ENCODE measurements at places on chromosomes 5 and 9. TPM values are rescaled to one million over a fixed set of nuclear protein-coding genes. Genes with fewer than 3 reads are reported as not detected.

Gene THBS4
- 3.0 TPM for total RNA-seq

Gene GNA14
- 10.6 TPM for total RNA-seq

Gene GPR150
- not detected for total RNA-seq

Gene CDKN2AIPNL
- 26.2 TPM for total RNA-seq

Gene ZNF366
- total RNA-seq: 23.3 TPM

Gene BRD3
- total RNA-seq: 56.2 TPM

Gene SLC35D2
- 27.2 TPM for total RNA-seq

Gene ADAMTSL2
- total RNA-seq: 5.9 TPM

- DNase-seq: peak; percentile 63
- H3K36me3 ChIP-seq: no peaks in the 10 kb centered on the region
- H3K27me3 ChIP-seq: no peaks in the 10 kb centered on the region
Measured at GRCh38 chr5:59367791-59368394, 525.6 kb downstream of the PDE4D start.

- no peak overlapping the region for H3K27ac ChIP-seq
- no peak for DNase-seq
- H3K27me3 ChIP-seq: no peaks in the 10 kb centered on the region
Measured at GRCh38 chr5:115317320-115317719, 20.9 kb upstream of the CCDC112 start.

- no peaks in the 10 kb centered on the region for H3K36me3 ChIP-seq
- no peak overlapping the region for H3K4me3 ChIP-seq
- peaks cover 4% of the 10 kb centered on the region for H3K4me1 ChIP-seq
Measured at GRCh38 chr5:177179431-177179830, 45.9 kb downstream of the NSD1 start.

- peaks cover 45% of the 10 kb centered on the region for H3K4me1 ChIP-seq
- DNase-seq: no peak
- peaks cover 3% of the 10 kb centered on the region for H3K36me3 ChIP-seq
- no peak overlapping the region for H3K27ac ChIP-seq
- no peak overlapping the region for H3K4me3 ChIP-seq
Measured at GRCh38 chr9:14279671-14280070, 34.3 kb downstream of the NFIB start.

DNA sequence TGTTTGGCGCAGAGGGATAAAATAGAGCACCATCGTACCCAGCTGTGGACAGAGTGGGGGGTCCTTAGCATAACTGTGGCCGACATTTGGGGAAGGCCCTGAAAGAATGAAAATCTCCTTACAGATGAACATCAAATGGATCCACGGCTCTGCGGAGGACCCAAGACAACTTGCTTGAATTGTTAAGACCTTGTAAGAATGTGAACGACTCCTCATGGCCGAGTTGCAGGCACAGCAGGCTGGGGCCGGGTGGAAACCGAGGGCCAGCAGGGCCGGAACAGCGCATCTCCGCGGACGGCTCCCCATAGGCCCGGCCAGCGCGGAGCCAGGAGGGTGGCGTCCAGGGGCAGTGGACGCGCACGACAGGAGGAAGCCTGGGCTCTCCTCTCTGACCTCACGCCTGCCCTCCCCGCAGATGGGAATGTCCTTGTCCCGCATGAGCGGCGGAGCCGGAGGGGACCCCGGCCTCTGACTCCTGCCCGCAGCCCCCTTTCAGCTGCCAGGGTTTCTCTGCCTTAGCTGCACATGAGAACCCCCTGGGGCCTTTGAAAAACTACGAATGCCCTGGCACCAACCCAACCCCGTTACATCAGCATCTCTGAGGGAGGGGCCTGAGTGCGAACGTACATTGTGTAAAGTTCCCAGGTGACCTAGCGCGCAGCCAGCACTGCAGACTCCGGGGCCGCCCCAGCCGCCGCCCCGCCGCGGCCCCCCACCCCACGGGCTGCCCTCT, 36.2 kb upstream of the PTCH1 start:
- no peak overlapping the region for H3K27ac ChIP-seq
- peak overlapping the region; percentile 48 for H3K4me3 ChIP-seq
- H3K36me3 ChIP-seq: peaks cover 5% of the 10 kb centered on the region
- peak; percentile 21 for DNase-seq
- H3K4me1 ChIP-seq: peaks cover 8% of the 10 kb centered on the region

- H3K4me1 ChIP-seq: peaks cover 4% of the 10 kb centered on the region
- no peak overlapping the region for H3K4me3 ChIP-seq
- H3K27ac ChIP-seq: no peak overlapping the region
- DNase-seq: no peak
- H3K27me3 ChIP-seq: peaks cover 2% of the 10 kb centered on the region
Measured at GRCh38 chr5:171579976-171580411, 160.5 kb downstream of the FGF18 start.

DNA sequence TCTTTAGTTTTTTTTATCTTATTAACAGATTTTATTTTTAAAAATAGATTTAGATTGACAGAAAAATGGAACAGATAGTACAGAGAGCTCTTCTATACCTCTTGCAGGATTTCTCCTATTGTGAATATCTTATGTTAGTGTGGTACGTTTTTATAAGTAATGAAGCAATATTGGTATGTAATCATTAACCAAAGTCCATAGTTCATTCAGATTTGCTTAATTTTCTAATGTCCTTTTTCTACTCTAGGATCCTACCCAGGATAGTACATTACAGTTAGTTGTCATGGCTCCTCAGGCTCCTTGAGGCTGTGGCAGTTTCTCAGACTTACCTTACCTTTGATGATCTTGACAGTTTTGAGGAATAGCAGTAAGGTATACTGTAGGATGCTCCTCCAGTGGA, 30.4 kb downstream of the PPP2R2B start:
- H3K27ac ChIP-seq: no peak overlapping the region
- no peak for DNase-seq

DNA sequence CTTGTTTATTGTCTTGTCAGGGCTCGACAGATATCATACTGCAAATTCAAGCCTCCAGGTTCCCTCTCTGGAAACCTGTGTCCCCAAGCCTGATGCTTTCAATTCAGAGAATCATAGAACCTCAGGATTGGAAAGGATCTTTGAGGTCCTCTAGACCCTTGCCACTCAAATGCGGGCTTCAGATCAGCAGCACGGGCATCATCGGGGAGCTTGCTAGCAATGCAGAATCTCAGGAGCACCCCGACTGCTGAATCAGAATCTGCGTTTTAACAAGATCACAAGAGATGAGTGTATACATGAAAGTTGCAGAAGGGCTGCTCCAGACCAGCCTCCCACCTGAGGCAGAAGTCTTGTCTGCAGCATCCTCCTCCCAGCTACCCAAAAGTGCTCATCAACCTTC, 13.1 kb upstream of the EGFLAM start:
- H3K27me3 ChIP-seq: no peaks in the 10 kb centered on the region
- no peaks in the 10 kb centered on the region for H3K4me1 ChIP-seq
- H3K4me3 ChIP-seq: no peak overlapping the region
- H3K36me3 ChIP-seq: no peaks in the 10 kb centered on the region
- no peak overlapping the region for H3K27ac ChIP-seq
- no peak for DNase-seq

DNA sequence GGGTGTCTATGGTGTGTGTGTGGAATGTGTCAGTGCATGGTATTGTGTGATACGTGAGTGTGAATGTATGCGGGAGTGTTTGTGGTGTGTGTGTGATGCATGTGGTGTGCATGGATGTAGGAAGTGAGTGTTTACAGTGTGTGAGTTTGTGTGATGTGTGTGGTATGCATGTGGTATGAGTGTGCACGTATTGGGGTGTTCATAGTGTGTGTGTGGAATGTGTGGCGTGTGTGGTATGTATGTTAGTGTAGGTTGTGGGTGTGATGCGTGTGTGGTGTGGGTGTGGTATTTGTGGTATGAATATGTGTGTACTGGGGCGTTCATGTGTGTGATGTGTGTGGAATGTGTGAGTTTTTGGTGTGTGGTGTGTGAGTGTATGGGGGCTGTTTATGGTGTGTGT, 40.1 kb upstream of the BICD2 start:
- peaks cover 8% of the 10 kb centered on the region for H3K27me3 ChIP-seq
- no peak for DNase-seq
- H3K4me1 ChIP-seq: peaks cover 8% of the 10 kb centered on the region
- H3K27ac ChIP-seq: no peak overlapping the region
- H3K4me3 ChIP-seq: no peak overlapping the region

DNA sequence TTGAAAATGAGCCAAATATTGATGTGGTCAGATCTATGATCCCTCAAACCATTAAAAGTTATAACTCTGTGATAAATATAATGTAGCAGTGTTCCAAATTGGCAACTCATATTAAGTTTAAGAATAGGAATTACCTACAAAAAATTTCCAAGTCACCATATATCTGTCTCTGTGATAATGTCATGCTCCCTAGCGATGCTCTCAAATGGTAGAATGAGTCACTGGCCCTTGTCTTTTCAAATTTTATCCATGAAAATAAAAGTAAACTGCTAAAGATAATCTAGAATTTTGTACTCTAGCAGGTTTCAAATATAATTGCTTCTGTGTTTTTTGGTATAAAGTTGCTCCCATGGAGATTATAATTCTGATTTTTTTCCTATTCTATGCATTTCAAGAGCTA, 277.1 kb downstream of the PDE4D start:
- H3K4me1 ChIP-seq: no peaks in the 10 kb centered on the region
- no peak overlapping the region for H3K4me3 ChIP-seq
- no peaks in the 10 kb centered on the region for H3K27me3 ChIP-seq
- H3K27ac ChIP-seq: no peak overlapping the region
- no peak for DNase-seq

DNA sequence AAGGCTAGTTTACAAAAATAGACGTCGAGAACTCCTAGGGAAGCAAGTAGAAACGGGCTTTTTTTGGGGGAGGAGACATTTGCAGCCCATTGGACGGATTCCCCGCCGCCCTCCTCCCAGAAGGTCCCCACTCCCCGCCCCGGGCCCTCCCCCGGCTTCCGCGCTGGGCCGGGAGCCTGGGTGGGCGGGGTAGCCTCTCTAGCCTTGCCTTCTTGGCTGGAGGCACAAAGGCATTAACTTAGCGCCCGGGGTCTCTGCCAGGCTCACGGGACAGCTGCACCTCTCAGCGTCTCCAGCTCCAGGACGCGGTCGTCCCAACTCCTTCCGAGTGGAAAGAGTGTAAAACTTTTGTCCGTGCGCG, at the start of gene DMRTA1:
DMRTA1 (plus strand) TSS at position 236 of the 361 bp plus-strand sequence. CDS start 242 bp downstream, outside the sequence.
- H3K27me3 ChIP-seq: peaks cover 5% of the 10 kb centered on the region
- H3K27ac ChIP-seq: peak within 1 kb of the TSS; percentile 58
- peak; percentile 83 for DNase-seq
- peak within 1 kb of the TSS; percentile 91 for H3K4me3 ChIP-seq

GRCh38 chr9:84519413-84519812, 150.1 kb upstream of the NTRK2 start:
- no peak for DNase-seq
- peaks cover 5% of the 10 kb centered on the region for H3K27me3 ChIP-seq
- H3K4me3 ChIP-seq: no peak overlapping the region
- H3K4me1 ChIP-seq: no peaks in the 10 kb centered on the region
- no peak overlapping the region for H3K27ac ChIP-seq
- H3K36me3 ChIP-seq: no peaks in the 10 kb centered on the region

DNA sequence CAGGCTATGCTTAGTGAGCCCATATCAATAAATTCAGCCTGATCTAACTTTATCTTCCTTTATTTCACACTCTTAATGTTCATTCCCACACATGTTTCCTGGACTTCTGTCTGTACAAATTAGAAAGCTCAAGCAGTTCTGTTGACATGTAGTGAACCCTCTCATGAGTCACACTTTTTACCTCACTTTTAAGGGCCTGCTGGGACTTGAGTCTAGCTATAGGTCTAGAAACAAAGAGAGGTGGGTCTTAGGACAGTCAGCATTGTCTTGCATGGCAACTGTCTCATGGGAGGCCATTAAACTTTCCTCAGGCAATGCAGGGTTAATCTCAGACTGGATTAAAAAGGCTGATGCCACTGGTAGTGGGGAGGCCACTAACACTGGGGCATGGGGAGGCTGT, 8.6 kb upstream of the CCNH start:
- no peaks in the 10 kb centered on the region for H3K36me3 ChIP-seq
- H3K4me3 ChIP-seq: no peak overlapping the region
- H3K27ac ChIP-seq: no peak overlapping the region
- no peaks in the 10 kb centered on the region for H3K4me1 ChIP-seq

GRCh38 chr5:87807783-87808182, 395.1 kb upstream of the CCNH start:
- no peak overlapping the region for H3K27ac ChIP-seq
- H3K36me3 ChIP-seq: no peaks in the 10 kb centered on the region
- no peaks in the 10 kb centered on the region for H3K4me1 ChIP-seq
- no peak for DNase-seq
- H3K27me3 ChIP-seq: no peaks in the 10 kb centered on the region
- no peak overlapping the region for H3K4me3 ChIP-seq

DNA sequence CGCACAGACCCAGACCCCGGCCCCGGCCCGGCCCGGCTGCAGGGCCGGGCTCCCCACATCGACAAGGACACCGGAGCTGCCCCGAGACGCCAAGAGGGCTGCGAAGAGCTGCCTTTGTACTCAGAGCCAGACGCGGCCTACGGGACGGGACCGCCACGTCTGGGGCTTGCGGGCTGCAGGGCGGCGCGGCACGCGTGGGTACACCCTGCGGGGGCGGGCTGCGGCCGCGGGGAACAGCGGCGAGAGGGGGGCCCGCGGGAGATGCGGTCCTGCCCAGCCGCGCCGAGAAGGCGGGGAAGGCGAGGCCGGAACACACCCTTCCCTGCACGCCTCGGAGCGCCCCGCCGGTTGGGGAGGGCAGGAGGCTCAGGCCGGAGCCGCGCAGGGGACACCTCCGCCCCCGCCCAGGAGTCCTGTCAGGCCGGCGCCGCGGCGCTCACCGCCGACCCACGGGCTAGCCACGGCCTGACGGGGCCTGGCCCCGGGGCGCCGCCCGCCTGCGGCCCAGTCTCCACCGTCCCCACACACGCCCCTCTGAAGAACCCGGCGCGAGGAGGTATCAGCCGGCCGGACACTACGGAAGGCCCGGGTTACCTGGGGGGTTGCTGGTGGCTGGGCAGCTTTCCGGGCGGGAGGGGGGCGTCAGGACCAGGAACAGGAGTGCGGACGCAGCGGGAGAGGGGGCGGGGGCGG, 478 bp downstream of the RAB14 start:
- H3K4me1 ChIP-seq: peaks cover 30% of the 10 kb centered on the region
- DNase-seq: peak; percentile 49
- H3K27ac ChIP-seq: peak overlapping the region; percentile 87
- peaks cover 10% of the 10 kb centered on the region for H3K36me3 ChIP-seq
- peaks cover 6% of the 10 kb centered on the region for H3K27me3 ChIP-seq

- H3K27me3 ChIP-seq: no peaks in the 10 kb centered on the region
- DNase-seq: no peak
- H3K4me3 ChIP-seq: no peak overlapping the region
- no peak overlapping the region for H3K27ac ChIP-seq
Measured at GRCh38 chr5:15513431-15513830, 13.5 kb downstream of the FBXL7 start.

DNA sequence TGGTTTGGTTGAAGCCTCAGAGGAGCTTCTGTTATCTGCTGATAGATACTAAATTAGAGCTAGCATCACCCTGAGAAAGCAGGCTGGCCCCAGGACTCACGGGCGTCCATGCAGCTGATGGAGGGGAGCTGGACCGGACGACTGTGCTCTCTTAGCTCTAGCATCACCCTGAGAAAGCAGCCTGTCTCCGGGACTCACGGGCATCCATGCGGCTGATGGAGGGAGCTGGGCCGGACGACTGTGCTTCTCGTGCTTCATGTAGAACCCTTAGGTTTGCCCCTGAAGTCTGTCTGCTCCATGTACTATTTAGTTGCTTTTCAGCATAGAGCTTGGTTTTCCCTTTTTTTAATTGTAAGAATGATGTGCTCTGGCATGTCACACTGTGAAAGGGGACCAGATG, 16.3 kb upstream of the LTC4S start:
- peaks cover 5% of the 10 kb centered on the region for H3K27me3 ChIP-seq
- no peak overlapping the region for H3K4me3 ChIP-seq
- no peak for DNase-seq
- peaks cover 6% of the 10 kb centered on the region for H3K4me1 ChIP-seq
- H3K27ac ChIP-seq: peak overlapping the region; percentile 63

GRCh38 chr9:121073038-121073437, 1.7 kb upstream of the CNTRL start:
- H3K4me3 ChIP-seq: no peak overlapping the region
- no peaks in the 10 kb centered on the region for H3K36me3 ChIP-seq
- H3K27ac ChIP-seq: no peak overlapping the region
- DNase-seq: no peak
- peaks cover 12% of the 10 kb centered on the region for H3K27me3 ChIP-seq
